ENCODE measurements at places on chromosomes 3 and 15.

- DNase-seq, result no peak
Measured at GRCh38 chr3:140244893-140245292, 309.9 kb downstream of the CLSTN2 start.

- DNase-seq, result no peak
Measured at GRCh38 chr15:75209289-75209676, 7.6 kb downstream of the C15orf39 start.

GRCh38 chr15:65688462-65688861 lies 66.7 kb downstream of the SLC24A1 start:
- DNase-seq, result no peak

DNA sequence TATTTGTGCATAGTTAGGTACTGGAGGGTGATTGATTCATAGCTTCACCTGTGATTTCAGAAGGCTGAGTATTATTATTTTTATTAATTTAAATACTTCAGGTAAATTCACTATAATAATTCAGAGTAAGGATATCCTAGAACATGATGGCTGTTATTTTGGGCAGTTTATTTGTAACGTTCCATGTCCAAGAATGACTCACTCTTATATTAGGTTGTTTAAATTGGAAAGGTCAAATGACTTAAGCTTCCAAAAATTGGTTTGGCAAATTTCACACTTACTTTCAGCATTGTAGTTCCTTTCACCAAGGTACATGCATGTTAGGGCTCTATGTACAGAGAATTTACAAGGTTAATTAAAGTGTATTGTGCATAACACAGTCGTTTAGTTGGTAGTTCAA lies 120.2 kb downstream of the EPHA3 start:
- no peak for DNase-seq

DNA sequence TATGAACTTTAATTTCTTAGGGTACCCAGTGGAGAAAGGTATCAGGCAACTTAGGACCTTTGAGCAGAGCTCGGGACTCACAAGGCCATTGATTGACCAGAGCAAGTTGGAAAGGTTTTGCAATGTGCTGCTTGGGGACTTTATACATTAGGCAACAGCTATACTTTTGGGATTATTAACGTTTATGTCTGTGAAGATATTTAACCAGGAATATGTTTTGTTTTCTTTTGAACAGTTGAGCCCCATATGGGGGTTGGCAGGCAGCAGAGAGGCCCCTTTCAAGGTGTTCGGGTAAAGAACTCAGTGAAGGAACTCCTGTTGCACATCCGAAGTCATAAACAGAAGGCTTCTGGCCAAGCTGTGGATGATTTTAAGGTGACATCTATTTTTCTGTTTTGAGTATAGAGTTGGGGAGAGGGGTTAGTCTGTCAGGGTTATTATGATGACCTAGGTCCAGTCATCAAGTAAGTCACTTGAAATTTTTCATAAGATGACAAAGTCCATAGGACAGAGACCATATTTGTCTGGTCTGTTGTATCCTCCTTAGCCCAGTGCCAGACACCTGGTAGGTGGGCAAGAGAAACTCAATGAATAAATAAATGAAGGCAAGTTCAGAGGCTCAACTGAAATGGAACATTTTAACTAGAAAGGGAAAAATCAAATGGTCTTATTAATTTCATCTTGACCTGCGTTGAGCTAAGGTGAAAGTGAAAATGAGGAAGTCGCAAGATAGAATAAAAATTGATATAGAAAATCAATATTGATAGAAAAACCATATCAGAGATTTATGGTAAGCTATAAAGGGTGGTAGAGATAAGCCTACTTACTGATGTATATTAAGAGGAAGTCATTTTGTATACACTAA lies 2.8 kb downstream of the NFKBIZ start:
- no peak for DNase-seq
